ENCODE measurements at places on chromosomes 6 and 20. TPM values are rescaled to one million over a fixed set of nuclear protein-coding genes. Genes with fewer than 3 reads are reported as not detected.

Gene OR12D3
- total RNA-seq = not detected

Gene COL20A1
- 0.81 TPM for total RNA-seq

Gene WDR46
- 53.8 TPM for total RNA-seq

Gene SYNGAP1
- total RNA-seq = 3.9 TPM

Gene DNAH8
- not detected for total RNA-seq

Gene HLA-DPB1
- not detected for total RNA-seq

Gene FHL5
- total RNA-seq = not detected

Gene HLA-DOB
- not detected for total RNA-seq

Gene NMBR
- total RNA-seq = not detected

Gene OGFR
- total RNA-seq = 46.4 TPM

Gene FABP7
- not detected for total RNA-seq

Gene LRFN2
- total RNA-seq = not detected

Gene SAPCD1
- 3.7 TPM for total RNA-seq

Gene OR2J3
- total RNA-seq = not detected

Data from A549 treated with GW870086 at 1 μM for 4 hours (cell line).